ENCODE measurements at places on chromosomes 16 and 17. TPM values are rescaled to one million over a fixed set of nuclear protein-coding genes. Genes with fewer than 3 reads are reported as not detected.
A peak's percentile ranks its signal among the peaks of the same experiment; 100 is the strongest.

Gene KRTAP1-5
- total RNA-seq = not detected

Gene FAM171A2
- 0.45 TPM for total RNA-seq

Gene DOC2A
- total RNA-seq = not detected

Gene PRR29
- total RNA-seq = not detected

Gene EPN3
- 9.3 TPM for total RNA-seq

- H3K4me3 ChIP-seq = no peak overlapping the region
- no peak overlapping the region for H3K27ac ChIP-seq
- no peak for DNase-seq
- no peaks in the 10 kb centered on the region for H3K36me3 ChIP-seq
- H3K4me1 ChIP-seq = no peaks in the 10 kb centered on the region
These were observed 435.0 kb downstream of the MAF start for GRCh38 chr16:79165506-79165905.

DNA sequence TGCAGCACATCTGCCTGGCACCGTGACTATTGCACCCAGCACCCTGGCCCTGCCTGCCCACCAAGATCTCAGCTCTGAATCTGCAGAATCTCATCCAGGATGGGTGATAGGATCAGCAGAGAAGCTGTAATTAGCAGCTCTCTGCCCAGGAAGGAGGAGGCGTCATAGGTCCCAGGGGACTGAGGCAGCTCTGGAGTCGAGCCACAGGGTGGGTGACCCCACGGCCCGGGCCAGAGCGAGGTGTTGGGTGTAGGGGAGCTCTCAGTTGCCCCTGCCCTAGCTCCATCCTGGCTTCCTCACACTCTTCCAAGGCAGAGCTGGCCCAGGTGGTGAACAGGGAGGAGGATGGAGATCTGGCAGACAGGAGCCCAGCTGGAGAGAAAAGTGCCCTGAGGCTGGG lies 18.2 kb upstream of the FAM83G start:
- no peak for DNase-seq
- no peaks in the 10 kb centered on the region for H3K4me1 ChIP-seq
- no peaks in the 10 kb centered on the region for H3K27me3 ChIP-seq
- no peaks in the 10 kb centered on the region for H3K36me3 ChIP-seq
- no peak overlapping the region for H3K4me3 ChIP-seq

DNA sequence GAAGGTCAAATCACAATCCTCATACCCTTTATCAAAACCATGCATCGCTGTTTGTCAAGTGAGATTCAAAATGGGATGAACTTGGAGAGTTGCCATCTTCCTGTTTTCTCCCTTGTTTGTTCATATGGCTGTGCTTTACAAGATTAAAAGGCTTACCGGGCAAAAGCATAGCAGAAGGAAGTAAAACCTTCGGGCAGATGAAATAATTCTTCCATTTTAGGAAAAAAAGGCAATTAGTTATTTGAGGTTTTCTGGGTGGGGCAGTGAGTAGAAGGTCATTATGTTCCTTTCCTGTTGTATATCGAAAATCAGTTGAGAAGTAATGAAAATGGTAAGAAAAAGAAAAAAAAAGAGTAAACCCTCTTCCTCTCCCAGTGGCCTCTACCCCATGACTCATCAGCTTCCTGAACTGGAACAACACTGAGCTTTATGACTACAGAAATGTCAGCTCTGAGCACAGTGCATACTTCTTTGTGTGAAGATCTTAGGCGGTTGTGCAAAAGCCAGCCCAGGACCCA lies 369.2 kb downstream of the CDH13 start:
- no peaks in the 10 kb centered on the region for H3K27me3 ChIP-seq
- peak overlapping the region; percentile 3 for H3K27ac ChIP-seq
- no peaks in the 10 kb centered on the region for H3K4me1 ChIP-seq
- no peak overlapping the region for H3K4me3 ChIP-seq
- DNase-seq = no peak

GRCh38 chr16:69293401-69293800 lies 17.7 kb upstream of the VPS4A start:
- no peaks in the 10 kb centered on the region for H3K36me3 ChIP-seq
- H3K4me1 ChIP-seq = no peaks in the 10 kb centered on the region
- H3K27ac ChIP-seq = no peak overlapping the region

GRCh38 chr17:78748730-78749317 lies 33.2 kb downstream of the CYTH1 start:
- no peaks in the 10 kb centered on the region for H3K36me3 ChIP-seq
- H3K27ac ChIP-seq = peak overlapping the region; percentile 1
- DNase-seq = peak; percentile 64
- no peak overlapping the region for H3K4me3 ChIP-seq
- H3K4me1 ChIP-seq = peaks cover 7% of the 10 kb centered on the region
- H3K27me3 ChIP-seq = no peaks in the 10 kb centered on the region

DNA sequence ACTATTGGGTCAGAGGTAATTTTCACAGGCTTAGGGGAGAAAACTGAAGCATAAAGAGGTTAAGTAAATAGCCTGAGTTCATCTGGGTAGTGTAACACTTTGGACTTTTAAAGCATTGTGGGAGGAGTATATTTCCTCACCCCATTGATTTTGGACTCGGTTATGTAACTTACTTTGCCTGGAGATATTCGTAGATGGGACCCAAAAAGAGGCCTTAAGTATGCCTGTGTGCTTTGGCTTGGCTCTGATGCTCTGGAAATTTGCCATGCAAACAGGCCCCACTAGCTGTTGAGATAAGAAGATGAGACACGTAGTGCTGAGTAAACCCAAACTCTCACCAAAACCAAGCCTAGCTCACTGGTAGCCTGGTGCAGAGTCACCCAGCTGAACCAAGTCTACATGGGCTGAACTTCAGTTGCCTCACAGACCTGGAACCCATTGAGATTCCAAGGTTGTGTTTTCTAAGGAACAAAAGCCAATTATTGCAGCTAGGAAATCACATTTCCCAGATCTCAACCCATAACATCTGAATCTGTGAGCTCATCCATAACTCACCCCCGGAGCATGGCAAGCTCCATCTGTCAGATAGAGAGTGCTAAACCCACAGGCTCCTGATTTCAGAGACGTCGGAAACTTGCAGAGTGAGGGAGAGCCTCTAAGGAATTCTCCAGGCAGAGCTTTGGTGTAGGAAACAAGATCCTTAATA lies 536.0 kb upstream of the C16orf82 start:
- no peak overlapping the region for H3K27ac ChIP-seq
- DNase-seq = no peak
- no peaks in the 10 kb centered on the region for H3K27me3 ChIP-seq
- H3K4me3 ChIP-seq = no peak overlapping the region

GRCh38 chr16:27828671-27829070 lies 234.8 kb downstream of the GSG1L start:
- H3K4me3 ChIP-seq = no peak overlapping the region
- H3K27ac ChIP-seq = no peak overlapping the region
- no peaks in the 10 kb centered on the region for H3K36me3 ChIP-seq
- DNase-seq = no peak
- no peaks in the 10 kb centered on the region for H3K27me3 ChIP-seq

- no peak for DNase-seq
- no peak overlapping the region for H3K4me3 ChIP-seq
- H3K27ac ChIP-seq = peak overlapping the region; percentile 13
These were observed 23.4 kb downstream of the WWOX start for GRCh38 chr16:78122774-78123315.
